Coronary artery (tissue), 2 donors: ENCODE measurements at places on chromosomes 5 and 9.

GRCh38 chr5:137731176-137731575, 4.7 kb downstream of the KLHL3 start:
- DNase-seq, result no peak

DNA sequence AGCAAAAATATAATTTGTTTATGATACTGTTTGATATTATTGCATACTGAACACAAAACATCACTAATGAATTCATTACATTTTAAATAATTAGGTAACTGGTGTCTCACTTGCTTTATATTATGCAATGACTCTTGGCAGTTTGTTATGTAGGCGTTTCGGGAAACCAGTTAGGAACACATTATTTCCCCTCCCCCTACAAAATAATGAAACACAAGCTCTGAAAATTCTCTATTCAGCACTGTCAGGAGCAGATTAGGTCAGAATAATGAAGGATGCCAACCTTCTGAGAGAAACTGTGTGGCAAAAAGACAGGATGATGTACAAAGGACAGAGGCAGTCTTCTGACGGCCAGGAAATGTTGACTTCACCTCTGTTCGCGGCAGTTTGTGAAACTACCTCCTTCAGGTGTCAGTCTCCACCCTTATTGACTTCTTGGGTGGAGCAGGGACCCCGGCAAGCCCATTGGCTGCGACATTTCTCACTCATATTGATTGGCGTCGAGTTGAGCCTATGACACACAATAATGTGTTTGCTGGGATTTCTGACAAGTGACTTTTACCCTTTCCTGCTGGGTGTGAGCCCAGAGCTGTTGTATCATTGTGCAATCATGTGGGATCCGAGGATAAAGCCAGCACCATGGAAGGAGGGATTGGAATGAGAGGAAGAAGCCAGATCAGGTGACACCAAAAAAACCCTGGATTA, 33.9 kb downstream of the SH3PXD2B start:
- DNase-seq, result peak; percentile 84

DNA sequence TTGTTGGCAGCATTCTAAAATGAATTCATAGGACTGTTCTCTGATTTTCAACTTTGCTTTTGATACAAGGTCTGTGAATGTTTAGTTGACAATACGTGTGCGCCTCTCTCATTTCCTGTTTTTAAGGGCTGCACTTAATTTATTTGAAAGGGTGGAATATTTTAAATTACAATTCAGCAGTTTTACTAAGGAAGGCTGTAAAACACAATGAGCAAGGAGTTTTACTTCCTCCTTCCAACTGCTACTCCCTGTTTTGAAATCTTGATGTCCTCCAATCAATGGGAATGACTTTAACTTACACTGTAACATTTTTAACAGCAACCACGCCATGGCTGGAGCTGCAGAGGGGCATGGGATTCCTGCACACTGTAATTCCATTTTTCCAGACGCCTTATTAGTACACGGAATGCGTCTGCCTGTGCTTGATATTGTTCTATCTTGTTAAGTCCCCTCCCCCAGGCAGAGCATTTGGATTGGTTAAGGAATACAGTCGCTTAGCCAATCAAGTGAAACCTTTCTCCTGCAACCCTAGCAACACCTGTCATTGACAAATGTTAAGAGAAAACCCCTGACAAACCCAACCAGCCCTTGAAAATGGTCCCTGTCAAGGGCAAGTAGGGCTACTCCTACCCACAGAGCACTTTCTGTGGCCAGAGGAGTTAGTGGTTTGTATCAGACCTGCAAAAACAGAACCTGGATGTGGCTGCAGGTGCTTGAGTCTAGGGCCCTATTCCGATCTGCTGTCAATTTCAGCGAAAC, 12.5 kb upstream of the ZSWIM6 start:
- DNase-seq, result no peak

DNA sequence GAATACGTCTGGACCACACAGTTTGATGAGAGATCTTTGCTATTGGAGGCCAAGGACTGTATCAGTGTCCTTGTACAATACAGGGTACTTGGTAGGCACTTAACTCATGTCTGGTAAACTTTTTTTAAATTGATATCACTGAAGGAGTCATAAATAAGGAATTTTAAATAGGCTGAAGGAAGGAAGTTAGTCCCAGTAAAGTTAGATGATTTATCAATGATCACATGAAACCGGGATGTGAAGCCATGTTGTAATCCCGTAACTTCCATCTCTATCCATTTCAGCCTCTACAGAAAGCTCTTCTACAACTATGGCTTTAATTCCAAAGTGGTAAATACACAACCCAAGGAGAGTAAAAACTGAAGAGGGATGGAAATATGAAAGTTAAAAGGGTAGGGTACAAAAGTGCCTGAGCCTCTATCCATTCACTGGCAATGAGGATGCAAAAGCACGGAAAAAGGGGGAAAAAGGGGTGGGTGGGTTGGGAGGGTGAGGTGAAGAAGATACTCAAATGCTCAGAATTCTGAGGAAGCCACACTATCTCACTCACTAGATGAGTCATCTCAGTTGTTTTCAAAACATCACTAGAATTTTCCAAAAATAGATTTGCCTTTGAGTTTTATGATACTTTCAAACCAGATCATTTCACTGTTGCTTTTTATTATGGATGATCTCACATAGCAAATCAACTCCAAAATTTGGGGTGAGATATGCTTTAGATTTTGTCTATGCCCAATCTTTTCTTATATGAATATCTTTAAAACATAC, 1053.5 kb downstream of the NR2F1-AS1 start:
- DNase-seq, result no peak

- DNase-seq, result peak; percentile 33
Observed at GRCh38 chr9:124358631-124359030, 56.6 kb downstream of the PSMB7 start.

- DNase-seq, result no peak
Observed at GRCh38 chr5:29024052-29024451, 1985.7 kb upstream of the CDH9 start.

GRCh38 chr5:42767491-42768105, 11.0 kb downstream of the CCDC152 start:
- no peak for DNase-seq

- no peak for DNase-seq
Observed at GRCh38 chr9:131961496-131961880, 118.2 kb downstream of the MED27 start.

GRCh38 chr9:109715344-109715743, 64.7 kb upstream of the PALM2AKAP2 start:
- DNase-seq, result no peak

- no peak for DNase-seq
Observed at GRCh38 chr9:33950371-33950770, 98.3 kb downstream of the UBAP2 start.

- no peak for DNase-seq
Observed at GRCh38 chr5:62937661-62938558, 359.3 kb downstream of the LRRC70 start.

- DNase-seq, result no peak
Observed at GRCh38 chr9:21875893-21876292, 73.5 kb downstream of the MTAP start.

DNA sequence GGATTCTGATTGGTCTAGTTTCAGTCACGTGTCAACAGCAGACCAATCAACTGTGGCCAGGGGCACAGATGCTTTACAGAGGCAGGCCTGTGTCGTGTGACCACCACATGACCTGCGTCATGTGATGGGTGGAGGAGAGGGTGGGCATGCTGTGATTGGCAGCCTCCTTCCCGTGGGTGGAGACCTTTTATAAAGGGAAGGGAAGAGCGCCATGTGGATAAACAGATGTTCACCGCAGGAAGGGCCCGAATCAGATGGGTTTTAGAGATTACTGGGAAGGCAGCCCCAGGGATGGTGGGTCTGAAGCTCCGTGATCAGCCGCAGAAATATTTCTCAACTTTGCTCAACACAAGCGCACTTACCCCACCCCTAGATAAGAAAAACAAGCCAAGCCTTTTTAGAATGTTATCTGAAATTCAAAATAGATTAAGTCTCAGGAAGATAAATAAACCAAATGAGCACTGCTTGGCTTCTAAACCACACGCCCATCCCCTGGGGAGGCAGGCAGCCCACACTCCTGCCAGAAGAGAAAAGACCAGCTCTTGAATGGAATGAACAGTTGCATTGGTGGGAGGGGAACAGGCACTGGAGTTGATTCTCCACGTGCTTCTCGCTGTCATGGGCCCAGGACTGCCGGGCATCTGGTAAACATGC, 43.6 kb downstream of the ROPN1L start:
- DNase-seq, result no peak

DNA sequence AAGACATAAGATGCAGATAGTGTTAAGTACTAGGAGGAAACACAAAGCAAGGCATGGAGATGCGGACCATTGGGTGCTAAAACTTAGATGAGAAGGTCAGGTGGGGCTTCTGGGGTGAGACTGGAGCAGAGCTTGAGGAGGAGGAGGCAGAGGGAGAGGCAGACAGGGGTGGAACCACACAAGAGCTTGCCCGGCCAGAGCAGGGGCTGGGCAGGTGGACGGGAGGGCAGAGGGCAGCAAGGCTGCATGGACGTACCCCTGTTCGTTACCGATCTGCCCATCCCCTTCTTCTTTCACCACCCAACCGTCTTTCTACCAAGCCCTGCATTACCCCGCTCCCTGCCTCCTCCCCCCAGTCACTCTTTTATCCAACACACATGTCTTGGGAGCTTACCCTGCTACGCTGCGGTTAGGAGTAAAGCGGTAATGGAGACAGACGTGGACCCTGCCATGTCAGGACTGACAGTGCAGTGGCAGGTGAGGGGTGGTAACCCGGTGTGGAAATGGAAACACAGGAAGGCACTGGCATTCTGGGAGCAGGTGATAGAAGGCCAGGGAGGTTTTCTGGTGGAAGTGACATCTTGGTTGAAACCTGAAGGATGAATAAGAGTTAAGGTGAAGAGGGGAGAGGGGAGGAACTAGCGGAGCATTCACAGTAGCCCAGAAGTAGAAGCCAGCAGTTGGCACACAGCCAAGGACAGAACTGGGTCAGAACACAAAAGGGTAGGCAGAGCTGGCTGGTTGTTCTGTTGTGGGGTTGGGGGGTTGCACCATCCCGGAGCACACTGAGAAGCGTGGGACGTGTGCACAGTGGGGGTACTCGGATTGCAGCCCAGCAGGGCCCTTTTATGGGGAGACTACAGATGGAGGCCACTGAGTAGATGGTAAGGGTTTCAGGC, 167.2 kb downstream of the CACNA1B start:
- DNase-seq, result peak; percentile 54

DNA sequence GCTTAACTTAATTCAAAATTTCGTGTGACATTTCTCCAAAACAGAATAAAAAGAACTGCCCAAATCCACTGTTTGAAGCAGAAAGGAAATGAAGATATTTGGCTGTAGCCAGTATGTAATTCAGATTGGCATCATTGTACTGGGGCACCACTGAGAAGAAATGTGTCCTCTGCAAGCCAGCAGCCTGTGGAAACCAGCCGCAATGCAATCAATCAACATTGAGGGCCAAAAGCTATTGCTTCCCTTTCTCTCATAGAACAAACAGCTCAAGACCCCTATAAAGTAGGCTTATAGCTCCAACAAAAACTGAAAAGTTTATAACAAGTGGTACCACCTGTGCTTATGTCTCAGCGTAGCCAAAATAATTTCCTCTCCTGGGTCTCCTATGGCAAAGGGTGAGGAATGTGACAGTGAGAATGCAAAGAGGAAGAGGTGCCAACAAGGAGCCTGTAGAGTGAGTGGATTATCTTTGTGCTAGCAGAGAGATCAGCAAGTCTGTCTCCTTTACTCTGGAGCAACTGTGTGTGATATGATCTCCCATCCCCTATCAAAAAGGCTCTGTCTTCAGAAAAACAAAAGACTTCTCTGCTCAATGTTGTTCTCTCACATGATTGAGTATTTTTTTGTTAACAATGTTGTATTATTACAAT, 1072.3 kb upstream of the DMAC1 start:
- DNase-seq, result no peak

DNA sequence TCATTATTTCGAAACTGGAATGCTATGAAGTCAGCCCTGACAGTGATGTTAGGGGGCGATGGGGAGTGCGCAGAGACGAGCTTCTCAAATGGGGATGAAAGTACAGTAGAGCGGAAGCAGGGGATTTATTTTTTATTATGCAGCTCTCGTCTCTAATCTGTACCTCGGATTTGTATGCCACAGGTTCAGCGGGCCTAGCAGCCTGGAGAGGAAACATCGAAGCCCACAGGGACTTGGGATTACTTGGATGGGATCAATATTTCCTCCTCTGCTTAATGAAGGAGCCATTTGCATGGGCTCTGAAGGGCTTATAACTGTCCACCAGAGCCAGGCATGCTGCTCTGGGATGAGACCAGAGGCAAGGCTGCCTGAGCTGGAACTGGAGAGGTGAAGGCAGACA, 133.5 kb upstream of the RAPGEF1 start:
- no peak for DNase-seq

DNA sequence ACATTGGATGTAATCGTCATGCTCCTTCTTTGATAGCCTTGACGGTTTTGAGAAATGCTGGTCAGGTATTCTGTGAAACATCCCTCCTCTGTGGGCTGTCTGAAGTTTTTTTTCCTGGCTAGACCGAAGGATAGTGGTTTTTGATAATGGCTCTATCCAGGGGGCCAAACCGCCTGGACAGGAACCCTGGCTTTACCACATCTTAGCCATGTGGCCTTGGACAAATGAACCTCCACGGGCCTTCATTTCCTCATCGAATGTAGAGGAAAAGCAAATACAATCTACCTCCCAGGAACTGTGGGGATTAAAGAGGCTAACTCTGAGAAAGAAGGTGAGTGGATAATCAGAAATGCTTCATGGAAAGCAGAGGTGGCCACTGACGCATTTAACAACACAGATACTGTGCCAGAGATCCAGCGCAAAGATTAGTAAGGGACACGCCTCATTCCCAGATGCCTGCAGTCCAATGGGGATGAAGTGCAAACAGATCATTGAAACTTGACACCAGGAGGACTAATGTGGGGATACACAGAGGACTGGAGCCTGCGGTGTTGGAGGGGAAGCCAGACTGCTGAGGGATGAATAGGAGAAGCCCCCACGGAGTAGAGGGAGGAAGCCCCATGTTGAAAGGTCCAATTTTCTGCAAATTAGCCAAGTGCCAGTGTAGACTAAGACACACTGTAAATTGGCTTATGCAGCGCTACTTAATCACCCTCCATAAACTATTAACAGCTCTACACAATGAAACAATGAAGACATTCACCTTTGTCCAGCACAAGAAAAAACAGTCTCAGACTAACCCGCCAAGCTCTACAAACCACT, 41.6 kb downstream of the MYO10 start:
- DNase-seq, result no peak

DNA sequence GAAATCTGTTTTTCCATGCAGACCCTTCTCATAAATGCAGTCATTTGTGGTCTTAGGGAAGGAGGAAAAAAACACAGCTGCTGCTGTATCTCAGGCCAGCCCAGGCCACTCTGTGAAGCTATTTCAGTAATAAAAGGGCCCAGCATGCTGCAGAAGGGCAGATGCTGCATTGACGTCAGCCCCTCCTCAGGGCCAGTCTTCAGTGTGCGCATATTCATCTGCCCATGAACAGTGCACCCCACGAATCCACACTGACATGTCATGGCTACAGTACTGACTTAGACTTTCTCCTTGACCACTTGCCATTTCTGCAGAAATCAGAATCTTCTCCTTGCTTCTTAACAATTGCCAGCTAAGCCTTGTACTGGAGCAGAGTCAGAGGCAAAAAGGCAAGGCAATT, 304.7 kb downstream of the GABRG2 start:
- no peak for DNase-seq

DNA sequence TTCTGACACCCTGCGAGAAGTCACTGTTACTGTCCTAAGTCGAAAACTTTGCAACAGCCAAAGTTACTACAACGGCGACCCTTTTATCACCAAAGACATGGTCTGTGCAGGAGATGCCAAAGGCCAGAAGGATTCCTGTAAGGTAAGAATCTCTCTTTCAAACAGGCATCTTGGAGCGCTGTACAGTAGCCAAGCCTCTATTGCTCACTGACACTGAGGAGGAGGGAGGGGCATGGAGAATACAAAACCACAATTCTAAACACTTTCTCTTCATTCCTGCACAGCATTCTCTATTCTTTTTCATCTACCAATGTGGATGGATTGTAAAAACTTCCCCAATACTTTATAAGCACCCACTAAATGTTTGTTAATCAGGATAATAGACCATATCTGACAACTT, 7.4 kb downstream of the GZMK start:
- no peak for DNase-seq
